ENCODE measurements at places on chromosomes 5 and 9.

DNA sequence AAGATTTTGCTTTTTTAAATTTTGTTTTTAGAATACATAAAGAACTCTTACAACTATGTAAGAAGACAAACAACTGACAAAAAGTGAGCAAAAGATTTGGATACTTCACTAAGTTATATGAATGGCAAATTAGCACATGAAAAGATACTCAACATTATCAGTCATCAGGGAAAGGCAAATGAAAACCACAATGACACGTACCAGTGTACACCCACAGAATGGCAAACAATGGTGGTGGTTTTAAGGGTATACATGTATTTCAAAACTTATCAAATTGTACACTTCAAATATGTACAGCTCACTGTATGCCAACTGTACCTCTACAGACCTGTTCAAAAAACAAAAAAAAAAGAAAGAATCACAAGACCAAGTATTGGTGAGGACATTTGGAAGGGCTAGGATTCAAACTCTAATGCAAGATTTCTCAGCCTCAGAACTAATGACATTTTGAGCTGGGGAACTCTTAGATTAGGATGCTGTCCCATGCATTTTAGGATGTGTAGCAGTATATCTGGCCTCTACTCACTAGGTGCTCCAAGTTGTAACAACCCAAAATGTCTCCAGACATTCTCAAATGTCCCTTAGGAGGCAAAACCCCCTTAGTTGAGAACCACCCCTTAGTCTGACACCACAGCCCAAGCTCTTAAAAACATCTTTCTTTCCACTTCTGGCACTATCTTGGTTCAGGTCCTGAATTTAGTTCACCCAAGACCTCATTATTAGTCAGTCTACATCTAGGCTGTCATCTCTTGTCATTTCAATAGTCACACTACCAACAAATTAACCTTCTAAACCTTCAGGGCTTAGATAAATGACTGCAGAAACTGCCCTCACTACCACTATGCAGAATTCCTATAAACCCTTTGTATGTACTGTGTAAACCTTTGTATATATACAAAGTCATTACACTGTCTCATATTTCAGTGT is 9.7 kb downstream of the SCAI start:
- DNase-seq, result no peak

GRCh38 chr5:4953576-4953975 is 186.6 kb upstream of the ADAMTS16 start:
- no peak for DNase-seq

DNA sequence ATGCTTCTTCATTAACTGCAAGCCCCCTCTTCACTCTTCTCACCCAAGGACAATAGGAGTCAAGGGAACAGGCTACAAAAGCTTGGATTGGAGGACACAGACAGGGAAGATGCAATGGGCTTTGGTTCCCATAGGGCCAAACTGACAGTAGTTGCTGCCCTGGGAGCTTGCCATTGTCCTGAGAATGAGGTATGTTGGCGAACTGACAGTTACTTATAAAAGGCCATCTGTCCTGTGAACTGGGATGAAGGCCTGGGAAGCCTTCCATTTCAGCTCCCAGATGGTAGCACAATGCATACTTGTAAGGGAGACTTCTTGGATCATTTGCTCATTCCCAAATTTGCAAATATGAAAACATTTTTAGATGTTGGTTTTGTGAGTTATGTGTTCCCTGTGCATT is 88.9 kb downstream of the SNCAIP start:
- DNase-seq, result no peak

DNA sequence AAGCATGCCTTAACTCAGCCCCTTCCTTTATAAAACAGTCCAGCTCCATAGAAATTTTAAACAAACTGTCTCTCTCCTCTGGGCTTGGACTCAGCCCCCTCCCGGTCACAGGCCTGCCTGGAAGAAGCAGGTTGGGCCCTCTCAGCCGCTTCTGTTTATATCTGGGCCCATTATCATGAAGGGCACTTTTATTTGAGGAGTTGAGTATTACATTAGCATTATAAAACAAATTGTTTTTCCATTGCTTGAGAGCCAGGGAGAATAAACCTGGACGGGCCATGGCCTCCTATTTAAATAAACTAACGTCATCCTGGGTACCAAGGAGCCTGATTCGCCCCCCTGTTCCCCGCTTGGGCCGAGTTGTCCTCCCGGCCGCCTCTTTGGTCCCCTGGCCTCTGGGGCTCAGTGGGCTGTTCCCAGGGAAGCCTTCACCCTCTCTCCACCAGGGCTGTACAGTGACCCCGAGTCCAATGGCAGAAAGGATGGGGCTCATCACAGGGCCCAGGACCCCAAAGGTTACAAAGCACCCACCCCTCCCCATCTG is 13.2 kb downstream of the IRX2 start:
- DNase-seq, result no peak

Data from activated effector memory CD4-positive, alpha-beta T cell treated with anti-CD3 and anti-CD28 coated beads, Interleukin-2, amount 50 U/mL, for 16 hours (primary cell).